ENCODE measurements at places on chromosomes 11 and 22.

DNA sequence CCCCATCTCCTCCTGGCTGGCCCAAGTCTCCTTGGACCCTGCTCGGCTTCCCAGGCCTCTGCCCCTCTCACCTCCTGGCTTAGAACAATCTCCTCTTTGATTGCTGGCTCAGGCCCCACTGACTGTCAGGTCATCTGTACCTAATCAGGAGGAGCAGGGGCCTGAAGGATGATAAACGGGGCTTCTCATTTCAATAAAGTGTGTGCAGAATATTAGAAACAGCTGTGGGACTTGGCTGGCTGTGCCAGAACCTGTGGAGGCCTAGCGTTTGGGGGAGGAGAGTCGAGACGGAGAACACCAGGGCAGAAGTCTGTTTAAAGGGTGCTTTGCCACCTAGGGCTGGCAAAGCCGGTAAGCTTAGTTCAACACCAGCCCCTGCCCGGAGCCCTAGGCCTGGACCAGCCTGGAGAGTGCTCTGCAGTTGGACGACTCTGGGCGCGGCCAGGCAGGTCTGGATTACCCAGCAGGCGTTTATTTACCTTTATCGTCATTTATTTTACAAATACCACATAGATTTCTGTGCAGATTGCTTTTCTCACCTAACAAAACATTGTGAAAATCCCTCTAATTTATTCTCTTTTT is 10.1 kb upstream of the VSIG10L2 start:
- DNase-seq, result no peak

DNA sequence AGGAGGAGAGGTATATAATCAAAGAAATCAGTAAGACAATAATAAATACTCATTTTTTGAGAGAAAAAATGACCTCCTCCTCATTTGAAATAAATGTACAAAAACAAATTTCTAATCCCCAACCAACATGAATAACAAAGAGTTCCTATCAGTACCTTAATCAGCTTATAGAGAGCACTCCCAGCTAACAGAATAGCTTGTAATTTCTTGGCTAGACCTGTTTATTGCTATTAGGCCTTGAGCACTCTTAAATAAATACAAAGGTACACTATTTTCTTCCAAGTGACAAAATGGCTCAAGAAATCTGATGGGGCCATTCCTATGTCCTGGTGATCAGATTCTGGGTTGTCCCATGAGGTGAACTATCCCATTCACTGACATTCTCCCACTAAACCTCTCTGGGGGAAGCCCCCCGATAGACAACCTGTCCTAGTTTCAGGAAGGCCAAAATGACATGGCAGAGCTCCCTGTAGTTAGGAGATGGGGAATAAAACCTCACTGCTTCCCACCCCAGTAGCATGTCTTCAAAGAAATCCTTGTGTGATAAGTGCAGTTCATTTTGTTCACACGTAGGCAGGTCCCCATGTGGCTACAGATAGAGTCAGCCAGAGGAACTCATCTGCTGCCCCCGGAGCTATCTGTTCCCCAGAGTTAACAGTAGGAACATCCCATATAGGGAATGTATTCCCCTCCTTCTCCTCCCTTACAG is 385.7 kb downstream of the SOX6 start:
- no peak for DNase-seq

- no peak for DNase-seq
Observed at GRCh38 chr22:34784056-34784455, 281.9 kb upstream of the ISX start.

DNA sequence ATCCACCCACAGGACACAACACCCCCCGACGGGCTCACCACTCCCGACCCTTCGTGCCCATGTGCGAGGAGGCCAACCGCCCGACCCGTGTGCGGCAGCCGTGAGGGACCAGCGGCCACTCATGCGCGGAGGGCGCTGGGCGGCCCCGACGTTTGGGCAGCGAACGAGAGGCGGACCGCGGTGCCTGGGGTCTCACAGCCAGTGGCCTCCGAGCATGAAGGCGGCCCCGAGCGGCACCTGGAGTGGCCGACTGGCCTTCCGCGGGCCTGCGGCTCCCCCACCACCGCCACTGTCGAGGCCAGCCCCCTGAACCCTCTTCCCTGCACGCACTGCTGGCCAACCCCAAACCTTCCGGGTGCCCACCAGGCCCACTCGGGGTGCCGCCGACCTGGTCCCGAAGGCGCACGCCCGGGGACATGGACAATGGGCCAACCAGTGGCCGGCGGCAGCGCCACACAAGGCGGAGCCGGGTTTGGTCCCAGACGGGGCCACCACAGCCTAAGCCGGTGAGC is 4274.9 kb upstream of the OR11H1 start:
- DNase-seq, result no peak

DNA sequence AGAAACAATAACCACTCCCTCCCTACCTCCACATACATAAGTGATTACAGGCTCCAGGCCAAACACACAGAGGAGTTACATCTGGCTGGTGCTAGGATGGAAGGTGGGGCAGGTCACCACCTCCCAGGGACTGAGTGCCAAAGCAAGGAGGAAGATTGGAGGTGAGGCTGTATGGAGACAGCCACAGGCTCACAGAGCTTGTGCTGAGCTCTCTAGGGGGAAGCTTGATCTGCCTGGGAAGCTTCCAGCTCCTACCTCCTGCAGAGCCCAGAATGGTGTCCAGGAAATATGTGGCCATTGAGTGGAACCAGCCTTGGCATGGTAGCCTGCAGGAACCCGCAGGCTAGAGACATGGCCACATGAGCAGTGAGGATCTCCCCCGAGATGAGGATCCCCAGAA is 3.6 kb upstream of the MED15 start:
- DNase-seq, result no peak

DNA sequence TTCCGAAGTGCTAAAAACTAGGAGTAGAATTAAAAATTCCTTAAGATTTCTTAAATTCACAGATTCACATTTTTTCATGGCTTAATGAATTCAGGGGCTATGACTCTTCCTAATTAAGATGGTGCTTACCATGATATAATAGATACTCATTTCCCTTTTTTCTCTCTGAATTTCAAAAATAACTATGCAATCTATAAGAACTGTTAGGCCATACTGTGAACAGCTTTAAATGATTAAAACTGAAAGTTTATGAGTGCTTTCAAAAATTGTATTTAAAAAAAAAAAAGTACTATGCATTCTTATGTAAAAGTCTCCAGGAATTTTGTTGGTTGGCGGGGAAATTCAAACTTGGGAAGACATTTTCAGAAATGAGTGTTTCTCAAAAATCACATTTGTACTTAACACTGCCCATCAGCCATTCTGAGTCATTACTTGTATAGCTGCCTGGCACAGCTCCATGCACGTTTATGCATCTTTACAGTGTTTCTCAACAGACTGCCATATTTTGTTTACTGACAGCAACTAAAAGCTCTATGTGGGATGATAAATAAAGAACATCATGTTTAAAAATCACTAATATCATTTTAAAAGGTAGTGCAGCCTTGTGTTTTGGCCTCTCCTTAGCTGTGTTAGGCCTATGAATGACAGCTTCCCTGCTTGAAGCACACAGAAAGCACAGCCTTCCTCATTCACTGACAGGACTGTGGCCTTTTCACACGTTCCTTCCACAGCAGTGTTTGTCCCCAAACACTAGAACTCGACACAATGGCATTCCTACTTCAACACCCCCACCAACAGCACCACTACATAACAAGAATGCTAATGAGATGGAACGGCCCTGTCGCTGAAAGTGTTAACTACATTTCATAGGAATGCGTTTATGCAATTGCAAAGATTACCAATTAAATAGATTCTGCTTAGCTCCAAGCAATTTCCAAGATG is 131.4 kb downstream of the DCDC1 start:
- no peak for DNase-seq

- no peak for DNase-seq
Observed at GRCh38 chr22:45620706-45621105, 50.9 kb upstream of the ATXN10 start.

DNA sequence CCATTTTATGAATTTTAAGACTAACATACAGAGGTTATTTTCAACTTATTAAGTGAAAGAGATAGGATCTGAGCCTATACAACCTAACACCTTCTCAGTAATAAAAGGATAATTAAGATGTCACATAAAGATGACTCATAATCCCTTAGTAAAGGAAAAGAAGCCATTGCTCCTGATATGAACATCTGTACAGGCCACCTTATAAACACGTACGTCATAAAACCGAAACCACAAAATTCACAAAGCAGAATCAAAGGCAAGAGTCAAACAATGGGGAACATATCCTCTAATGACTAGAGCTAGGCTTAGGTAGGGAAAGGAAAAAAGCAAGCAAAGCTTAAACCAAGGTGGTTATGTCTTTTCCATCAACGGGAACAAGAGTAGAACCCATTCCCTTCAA is 103.5 kb downstream of the KCNA4 start:
- no peak for DNase-seq

DNA sequence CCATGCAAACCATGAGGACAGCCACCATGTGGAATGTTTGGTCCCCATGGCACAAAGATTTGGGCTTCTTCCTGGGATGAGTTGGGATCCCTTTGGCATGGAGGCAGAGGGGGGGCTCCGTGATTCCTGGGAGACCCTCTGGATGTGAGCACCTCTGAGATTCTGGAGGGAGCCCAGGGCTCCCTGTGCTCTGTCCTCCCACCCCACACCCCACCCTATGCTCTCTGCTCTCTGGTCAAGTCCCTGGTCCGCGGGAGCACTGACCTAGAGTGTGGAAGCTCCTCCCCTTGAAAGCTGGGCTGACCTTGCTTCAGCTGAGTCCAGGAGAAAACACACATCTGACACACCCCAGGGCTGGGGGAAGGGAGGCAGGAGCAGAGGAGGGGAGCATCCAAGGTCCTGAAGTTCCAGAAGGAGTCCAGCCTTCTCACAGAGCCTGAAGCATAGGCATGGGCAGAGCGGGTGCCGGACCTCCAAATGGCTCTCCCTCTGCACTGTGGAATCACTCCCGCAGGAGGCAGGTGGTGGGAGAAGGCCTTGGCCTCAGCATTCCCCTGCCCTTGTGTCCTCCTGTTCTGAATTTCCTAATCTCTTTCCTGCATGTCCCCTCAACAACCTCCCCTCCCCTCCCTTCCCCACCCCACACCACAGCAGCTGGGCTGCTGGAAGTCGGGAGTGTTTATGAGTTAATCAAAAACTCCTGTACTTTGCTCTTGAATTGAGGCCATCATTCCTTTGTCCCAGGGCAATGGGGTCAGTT is 25.7 kb upstream of the OAF start:
- no peak for DNase-seq

DNA sequence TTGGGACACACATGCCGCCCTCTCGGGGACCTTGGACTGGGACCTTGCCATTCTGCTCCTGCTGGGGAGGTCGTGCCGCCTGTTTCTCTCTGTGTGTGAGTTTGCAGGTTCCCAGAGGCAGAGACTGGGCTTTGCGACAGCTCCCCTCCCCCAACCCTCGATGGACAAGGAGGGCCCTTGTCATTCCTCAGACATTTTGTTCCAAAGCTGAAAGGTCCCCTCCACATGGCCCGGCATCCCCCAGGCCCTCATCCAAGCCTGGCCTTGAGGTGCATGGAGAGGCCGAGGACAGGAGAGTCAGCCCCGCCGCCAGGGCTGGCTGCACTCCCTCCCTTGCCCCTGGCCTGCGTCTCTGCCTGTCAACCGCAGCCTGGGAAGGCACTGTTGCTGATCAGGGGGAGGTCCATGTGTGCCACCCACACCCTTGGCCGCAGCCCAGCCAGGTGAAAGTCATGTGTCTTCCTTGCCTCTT is 25.6 kb downstream of the FADS2 start:
- DNase-seq, result no peak

DNA sequence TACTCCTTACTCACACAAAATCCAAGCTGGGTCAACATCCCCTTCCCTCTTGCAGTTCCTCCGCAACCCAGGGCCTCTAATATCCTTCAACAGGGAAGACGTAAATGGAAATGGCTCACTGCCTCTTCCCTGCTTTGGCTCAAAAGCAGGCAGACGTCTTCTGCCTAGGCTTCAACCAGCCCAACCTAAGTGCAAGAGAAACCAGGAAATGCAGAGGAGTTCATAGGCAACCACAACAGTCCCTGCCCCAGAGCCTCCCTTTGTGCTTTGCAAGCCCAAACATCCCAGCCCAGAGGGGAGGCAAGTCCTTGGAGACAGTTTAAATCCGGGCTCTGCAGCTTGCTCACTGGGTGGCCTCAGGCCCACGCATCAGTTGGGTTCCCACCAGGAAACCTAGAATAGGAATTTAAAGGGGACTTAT is 33.3 kb downstream of the CD6 start:
- DNase-seq, result no peak

- DNase-seq, result no peak
Observed at GRCh38 chr22:43101306-43101705, 9.2 kb upstream of the BIK start.

DNA sequence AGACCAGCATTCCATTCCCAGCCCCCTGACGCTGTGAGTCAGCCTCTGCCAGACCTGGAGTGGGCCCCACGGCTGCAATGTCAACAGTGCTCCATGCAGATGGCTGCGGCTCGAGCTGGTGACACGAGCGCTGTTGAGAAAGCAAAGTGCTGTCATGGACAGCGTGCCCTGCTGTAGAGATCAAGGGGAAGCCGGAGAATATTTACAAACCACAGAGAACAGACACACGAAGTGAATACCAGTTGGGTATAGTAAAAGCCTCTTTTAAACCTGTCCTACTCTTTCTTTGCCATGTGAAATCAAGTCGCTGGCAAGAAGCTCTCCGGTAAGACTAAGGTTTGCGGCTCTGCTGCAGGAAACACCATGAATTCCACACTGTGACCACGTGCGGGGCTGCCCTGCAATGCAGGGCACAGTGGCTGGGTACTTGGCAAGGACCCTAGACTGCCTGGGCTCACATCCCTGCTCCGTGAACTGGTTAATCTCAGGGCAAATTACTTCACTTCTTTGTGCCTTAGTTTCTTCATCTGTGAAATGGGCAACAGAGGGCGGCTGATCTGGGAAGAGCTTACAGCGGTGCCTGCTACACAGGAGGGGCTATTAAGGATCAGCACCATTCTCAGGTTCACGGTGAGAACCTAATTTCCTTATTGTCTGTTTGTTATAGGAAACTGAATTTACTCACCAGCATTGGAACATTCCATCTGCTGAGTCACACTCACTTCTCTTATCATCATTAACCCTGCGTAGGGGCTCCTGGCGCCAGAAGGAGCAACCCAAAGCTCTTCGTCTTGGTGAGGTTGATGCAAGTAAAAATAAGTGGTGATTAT is 27.8 kb upstream of the ELFN2 start:
- no peak for DNase-seq

DNA sequence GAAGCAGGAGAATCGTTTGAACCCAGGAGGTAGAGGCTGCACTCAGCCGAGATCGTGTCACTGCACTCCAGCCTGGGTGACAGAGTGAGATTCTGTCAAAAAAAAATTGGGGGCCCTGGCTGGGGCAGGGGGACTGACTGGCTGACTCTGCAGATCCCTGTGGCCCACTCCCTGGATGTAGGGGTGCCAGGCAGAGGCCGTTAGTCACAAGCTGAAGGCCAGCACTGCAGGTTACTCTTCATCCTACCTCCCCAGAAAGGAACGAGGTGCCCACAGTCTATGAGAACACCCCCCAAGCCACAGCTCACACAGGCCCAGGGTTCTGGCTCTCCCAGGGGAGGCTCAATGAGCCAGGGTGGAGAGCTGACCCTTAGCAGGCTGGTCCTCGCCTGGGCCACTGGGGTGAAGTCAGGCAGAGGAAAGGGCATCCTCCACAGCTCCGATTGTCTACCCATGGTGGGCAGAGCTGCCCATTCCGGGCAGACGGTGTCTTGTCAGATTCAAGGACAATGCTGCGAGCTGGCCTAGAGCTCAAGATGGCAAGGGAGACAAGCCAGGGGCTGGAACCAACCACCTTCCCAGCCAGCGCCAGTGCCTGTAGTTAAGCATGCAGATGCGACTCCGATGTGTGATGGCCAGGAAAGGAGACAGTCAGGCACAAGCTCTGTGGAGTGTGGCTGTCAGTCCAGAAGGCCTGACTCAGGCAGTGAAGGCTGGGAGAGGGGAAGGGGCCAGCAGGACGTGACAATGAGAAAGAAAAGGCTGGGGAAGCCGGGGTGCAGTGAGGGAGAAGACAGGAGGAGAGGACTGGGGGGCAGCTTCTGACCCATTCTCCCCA is 12.4 kb downstream of the C11orf24 start:
- no peak for DNase-seq

Measured in stimulated activated CD4-positive, alpha-beta T cell treated with anti-CD3 and anti-CD28 coated beads, Interleukin-2, amount 100 ng/mL, for 4 hours (primary cell).